Activated CD8-positive, alpha-beta T cell treated with anti-CD3 and anti-CD28 coated beads for 36 hours (primary cell): ENCODE measurements at places on chromosomes 16 and 17.

GRCh38 chr17:53588317-53588716 is 234.4 kb upstream of the KIF2B start:
- DNase-seq: no peak
- H3K36me3 ChIP-seq: no peaks in the 10 kb centered on the region
- no peaks in the 10 kb centered on the region for H3K4me1 ChIP-seq
- H3K27me3 ChIP-seq: no peaks in the 10 kb centered on the region
- no peak overlapping the region for H3K4me3 ChIP-seq

- no peak for DNase-seq
- H3K36me3 ChIP-seq: no peaks in the 10 kb centered on the region
- H3K4me3 ChIP-seq: no peak overlapping the region
- peaks cover 7% of the 10 kb centered on the region for H3K4me1 ChIP-seq
- H3K27ac ChIP-seq: no peak overlapping the region
Measured at GRCh38 chr17:19750020-19750572, 2.0 kb upstream of the ALDH3A1 start.

DNA sequence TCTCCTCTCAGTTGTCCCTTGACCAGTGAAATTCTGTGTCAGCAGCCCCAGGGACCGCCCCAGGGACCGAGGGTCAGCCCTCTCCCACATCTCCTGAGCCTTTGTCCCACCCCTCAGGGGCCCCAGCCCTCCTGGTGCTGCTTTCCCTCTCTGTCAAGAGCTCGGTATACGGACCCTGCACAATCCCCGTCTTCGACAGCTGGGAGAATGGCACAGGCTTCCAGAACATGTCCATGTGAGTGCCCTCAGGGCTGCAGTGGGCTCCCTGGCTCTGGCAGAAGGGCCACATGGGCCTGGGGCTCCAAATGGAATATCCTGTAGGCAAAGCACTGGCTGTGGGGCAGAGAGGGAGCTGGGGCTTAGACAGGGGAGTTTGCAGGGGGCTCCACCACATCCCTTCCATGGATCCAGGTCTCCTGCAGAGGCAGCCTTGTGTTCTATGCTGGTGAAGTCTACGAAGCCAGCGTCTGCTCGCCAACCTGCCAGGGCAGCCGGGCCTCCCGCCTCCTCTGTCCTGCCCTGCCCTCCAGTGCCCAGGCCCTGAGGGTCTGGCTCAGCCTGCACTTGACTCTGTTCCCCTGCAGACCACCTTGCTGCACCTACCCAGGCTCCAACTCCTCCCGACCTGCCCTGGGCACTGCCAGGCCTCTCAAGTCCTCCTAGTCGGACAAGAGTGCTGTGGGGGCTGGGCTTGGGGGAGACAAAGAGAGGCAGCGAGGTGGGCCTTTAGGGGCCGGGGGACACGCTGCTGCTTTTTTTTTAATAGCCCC is 28.0 kb downstream of the ADGRG5 start:
- no peaks in the 10 kb centered on the region for H3K27me3 ChIP-seq
- peaks cover 10% of the 10 kb centered on the region for H3K36me3 ChIP-seq
- H3K4me1 ChIP-seq: peaks cover 10% of the 10 kb centered on the region
- no peak for DNase-seq
- no peak overlapping the region for H3K27ac ChIP-seq

GRCh38 chr17:39400547-39401411 is 647 bp downstream of the FBXL20 start:
- H3K27me3 ChIP-seq: no peaks in the 10 kb centered on the region
- peak overlapping the region; percentile 98 for H3K27ac ChIP-seq
- H3K4me1 ChIP-seq: peaks cover 51% of the 10 kb centered on the region
- DNase-seq: peak; percentile 35
- peaks cover 9% of the 10 kb centered on the region for H3K36me3 ChIP-seq

- H3K27me3 ChIP-seq: no peaks in the 10 kb centered on the region
- peaks cover 9% of the 10 kb centered on the region for H3K4me1 ChIP-seq
- H3K36me3 ChIP-seq: no peaks in the 10 kb centered on the region
- no peak overlapping the region for H3K4me3 ChIP-seq
Measured at GRCh38 chr17:73432624-73433190, 120.9 kb upstream of the CDC42EP4 start.

DNA sequence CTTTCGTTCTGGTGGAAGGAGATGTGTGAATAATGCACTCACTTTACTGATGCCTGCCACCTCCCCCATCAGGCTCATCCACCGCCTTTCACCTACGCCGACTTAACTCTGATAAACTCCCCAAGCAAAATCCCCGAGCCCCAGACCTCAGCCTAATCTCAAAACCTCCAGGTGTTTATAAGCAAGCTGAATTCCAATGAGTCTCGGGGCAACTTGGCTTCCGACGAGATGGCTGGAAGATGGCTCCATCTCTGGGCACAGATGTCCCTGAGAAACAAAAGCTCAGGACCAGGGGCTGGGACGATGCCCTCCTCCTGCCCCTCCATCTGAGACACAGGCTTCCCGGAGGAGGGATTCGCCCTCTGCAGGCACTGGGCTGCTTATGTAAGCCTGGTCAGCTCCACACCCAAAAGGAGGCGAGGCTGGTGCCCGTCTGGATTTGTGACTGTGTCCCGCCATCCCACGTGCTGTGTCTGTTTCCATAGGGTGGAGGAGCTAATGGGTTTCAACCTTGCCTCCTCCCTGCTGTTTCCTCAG is 386.4 kb upstream of the TNRC6C start:
- H3K4me1 ChIP-seq: peaks cover 7% of the 10 kb centered on the region
- H3K4me3 ChIP-seq: peak overlapping the region; percentile 20
- peaks cover 6% of the 10 kb centered on the region for H3K27me3 ChIP-seq
- no peak overlapping the region for H3K27ac ChIP-seq
- no peaks in the 10 kb centered on the region for H3K36me3 ChIP-seq

- no peak overlapping the region for H3K27ac ChIP-seq
- H3K4me1 ChIP-seq: peaks cover 13% of the 10 kb centered on the region
- no peaks in the 10 kb centered on the region for H3K36me3 ChIP-seq
- DNase-seq: peak; percentile 81
- peaks cover 9% of the 10 kb centered on the region for H3K27me3 ChIP-seq
Measured at GRCh38 chr17:82350182-82351030, 8.6 kb upstream of the TEX19 start.

GRCh38 chr17:50257676-50258224 is 16.5 kb upstream of the TMEM92 start:
- H3K4me3 ChIP-seq: no peak overlapping the region
- DNase-seq: no peak
- no peaks in the 10 kb centered on the region for H3K36me3 ChIP-seq
- H3K4me1 ChIP-seq: no peaks in the 10 kb centered on the region
- no peak overlapping the region for H3K27ac ChIP-seq

- H3K27me3 ChIP-seq: peaks cover 2% of the 10 kb centered on the region
- no peak for DNase-seq
- no peak overlapping the region for H3K4me3 ChIP-seq
- H3K36me3 ChIP-seq: no peaks in the 10 kb centered on the region
Measured at GRCh38 chr17:56809106-56809819, 24.5 kb downstream of the C17orf67 start.

DNA sequence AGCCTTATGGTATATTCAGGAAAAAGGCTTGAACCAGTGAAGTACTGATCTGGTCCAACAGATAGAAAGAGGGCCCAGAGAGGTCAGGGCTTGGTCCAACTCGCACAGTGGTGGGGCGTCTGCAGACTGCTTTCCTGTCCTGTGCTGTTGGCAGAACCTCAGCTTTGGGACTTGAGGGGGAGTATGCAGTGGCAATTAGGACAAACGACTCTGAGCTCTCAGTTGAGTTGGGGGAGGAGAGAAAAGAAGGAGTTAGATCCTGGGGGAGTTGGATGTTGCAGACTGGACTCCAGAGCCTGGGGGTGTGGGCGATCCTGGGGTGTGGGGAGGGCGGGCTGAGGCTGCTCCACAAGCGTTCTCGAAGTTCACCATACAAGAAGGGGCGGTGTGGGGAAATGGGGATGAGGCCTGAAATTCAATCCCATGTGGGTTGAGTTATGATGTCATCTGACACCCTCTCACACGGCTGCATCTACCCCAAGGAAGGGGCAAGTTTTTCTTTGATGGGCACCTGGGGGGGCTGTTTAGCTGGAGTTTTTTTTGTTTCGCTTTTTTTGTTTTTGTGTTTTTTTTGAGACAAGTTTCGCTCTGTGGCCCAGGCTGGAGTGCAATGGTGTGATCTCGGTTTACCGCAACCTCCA is 14.6 kb downstream of the GRB7 start:
- DNase-seq: no peak
- no peaks in the 10 kb centered on the region for H3K27me3 ChIP-seq
- no peaks in the 10 kb centered on the region for H3K36me3 ChIP-seq
- H3K27ac ChIP-seq: peak overlapping the region; percentile 70

DNA sequence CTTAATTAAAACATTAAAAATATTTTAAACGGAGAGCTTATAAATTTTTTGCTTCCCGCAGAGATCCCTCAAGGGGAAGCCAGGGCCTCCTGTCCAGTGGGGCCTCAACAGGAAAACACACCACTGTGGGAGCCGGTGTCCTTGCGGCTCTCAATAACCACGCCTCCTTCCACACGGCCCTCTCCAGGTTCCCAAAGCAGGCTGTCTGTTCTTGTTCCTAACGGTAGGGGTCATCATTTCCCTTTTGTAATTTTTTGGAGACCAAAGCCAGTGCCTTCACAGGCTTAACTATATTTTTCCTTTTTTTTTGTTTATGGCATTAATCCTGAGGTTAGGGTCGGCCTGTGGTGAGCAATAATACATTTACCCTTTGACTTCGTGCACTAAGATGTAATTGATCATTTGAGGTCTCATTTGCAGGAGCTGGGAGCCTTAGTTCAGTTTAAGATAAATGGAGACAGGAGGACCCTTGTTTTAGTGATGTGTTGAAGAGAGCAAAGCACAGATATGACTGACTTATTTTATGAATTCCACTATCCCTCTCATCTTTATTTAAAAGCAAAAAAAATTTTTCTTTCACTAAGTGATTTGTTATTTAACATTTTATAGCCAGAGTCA is 77.5 kb upstream of the N4BP1 start:
- peaks cover 2% of the 10 kb centered on the region for H3K4me1 ChIP-seq
- H3K4me3 ChIP-seq: no peak overlapping the region
- peaks cover 10% of the 10 kb centered on the region for H3K27me3 ChIP-seq
- DNase-seq: peak; percentile 59
- no peak overlapping the region for H3K27ac ChIP-seq

- H3K4me1 ChIP-seq: no peaks in the 10 kb centered on the region
- H3K36me3 ChIP-seq: no peaks in the 10 kb centered on the region
- no peak for DNase-seq
- H3K4me3 ChIP-seq: no peak overlapping the region
- H3K27ac ChIP-seq: no peak overlapping the region
Measured at GRCh38 chr17:67059372-67059771, 15.0 kb downstream of the CACNG1 start.

DNA sequence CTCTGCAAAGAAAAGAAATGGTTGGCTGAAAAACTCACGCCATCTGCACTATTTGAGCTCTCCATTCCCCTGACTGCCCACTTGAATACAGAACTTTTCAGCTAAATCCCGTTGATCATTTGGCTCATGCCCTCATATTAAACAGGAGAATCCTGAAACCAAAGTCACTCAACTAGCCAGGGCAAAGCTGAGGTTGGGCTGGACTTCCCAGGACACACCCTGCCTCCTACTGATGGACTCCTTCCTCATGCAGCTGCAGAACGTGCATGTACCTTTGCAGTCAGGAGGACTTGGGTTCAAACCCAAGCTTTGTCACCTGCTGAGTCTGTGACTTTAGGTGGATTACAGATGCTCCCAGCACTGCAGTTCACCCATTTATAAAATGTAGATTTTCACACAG is 7.7 kb downstream of the ASIC2 start:
- H3K4me3 ChIP-seq: no peak overlapping the region
- DNase-seq: no peak
- peaks cover 12% of the 10 kb centered on the region for H3K27me3 ChIP-seq
- no peak overlapping the region for H3K27ac ChIP-seq

- DNase-seq: no peak
- peaks cover 2% of the 10 kb centered on the region for H3K4me1 ChIP-seq
- H3K36me3 ChIP-seq: no peaks in the 10 kb centered on the region
Measured at GRCh38 chr17:63504261-63504660, 18.9 kb upstream of the KCNH6 start.

DNA sequence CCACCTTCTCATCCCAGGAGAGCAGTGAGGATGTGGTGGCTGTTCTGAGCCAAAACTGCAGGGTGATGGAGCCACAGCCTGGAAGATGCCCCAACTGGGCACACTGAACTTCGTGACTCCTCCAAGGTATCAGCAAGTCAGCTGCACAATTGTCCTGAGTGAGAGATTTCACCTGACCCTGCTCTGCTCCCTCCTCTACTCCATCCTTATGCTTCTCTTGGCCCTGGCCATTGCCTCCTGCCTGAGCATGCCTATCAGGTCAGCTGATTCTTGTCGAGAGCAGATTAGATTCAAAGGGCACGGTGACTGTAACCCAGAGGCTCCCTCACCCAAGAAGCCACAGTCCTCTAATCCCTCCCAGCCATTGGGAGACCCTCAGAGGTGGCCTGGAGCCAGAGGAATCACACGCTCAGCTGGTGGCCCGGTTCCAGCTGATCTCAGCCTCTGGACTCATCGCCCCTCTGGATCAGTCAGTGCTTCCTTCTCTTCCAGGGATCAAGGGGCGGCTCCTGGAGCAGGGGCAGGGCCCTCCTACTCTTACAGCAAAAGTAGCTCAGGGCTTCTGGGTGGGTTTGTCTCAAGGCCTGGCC is 7.0 kb upstream of the CYB561 start:
- H3K4me1 ChIP-seq: peaks cover 11% of the 10 kb centered on the region
- peaks cover 3% of the 10 kb centered on the region for H3K27me3 ChIP-seq
- DNase-seq: no peak
- H3K4me3 ChIP-seq: no peak overlapping the region

- no peaks in the 10 kb centered on the region for H3K36me3 ChIP-seq
- H3K4me1 ChIP-seq: no peaks in the 10 kb centered on the region
- H3K27me3 ChIP-seq: no peaks in the 10 kb centered on the region
- no peak overlapping the region for H3K27ac ChIP-seq
- no peak for DNase-seq
Measured at GRCh38 chr17:16886655-16887322, 85.1 kb downstream of the TNFRSF13B start.

DNA sequence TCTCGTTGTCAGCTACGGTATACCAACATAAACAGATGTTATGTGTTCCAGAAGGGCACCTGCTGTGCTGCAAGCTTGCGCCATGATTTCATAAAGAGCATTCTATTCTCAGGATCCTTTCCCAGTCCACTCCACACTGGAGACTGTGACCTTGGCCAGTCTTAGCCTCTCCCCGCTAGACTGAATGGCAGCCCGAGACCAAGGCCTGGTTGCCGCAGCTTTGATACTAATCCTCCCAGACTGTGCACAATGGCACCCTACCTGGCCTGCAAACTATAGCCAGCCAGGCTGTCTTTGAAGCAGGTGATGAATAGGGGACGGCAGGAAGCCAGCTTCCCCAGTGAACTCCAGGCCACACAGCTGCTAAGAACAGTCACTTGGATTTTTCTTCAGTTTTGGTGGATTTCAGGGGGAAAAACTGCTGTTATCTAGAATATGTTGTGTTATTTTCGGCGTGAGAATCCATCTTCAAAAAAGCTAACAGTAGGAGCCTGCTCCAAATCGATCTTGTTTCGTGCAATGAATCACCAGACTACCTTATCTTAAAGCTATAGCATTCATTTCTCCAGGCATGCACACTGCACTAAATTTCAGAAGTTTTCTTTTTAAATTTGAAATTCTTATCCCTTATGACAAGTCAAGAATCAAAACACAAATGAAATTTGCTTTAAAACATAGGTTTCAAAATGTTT is 289.0 kb downstream of the CEP112 start:
- no peak overlapping the region for H3K27ac ChIP-seq
- no peaks in the 10 kb centered on the region for H3K27me3 ChIP-seq
- DNase-seq: no peak

- no peaks in the 10 kb centered on the region for H3K36me3 ChIP-seq
- no peak overlapping the region for H3K27ac ChIP-seq
- no peak overlapping the region for H3K4me3 ChIP-seq
- no peak for DNase-seq
- no peaks in the 10 kb centered on the region for H3K4me1 ChIP-seq
Measured at GRCh38 chr16:64778777-64779176, 343.1 kb downstream of the CDH11 start.
